ENCODE measurements at places on chromosomes 16 and 17. TPM values are rescaled to one million over a fixed set of nuclear protein-coding genes. Genes with fewer than 3 reads are reported as not detected.

TSNAXIP1 gene
- 0.12 TPM for total RNA-seq

ODAD4 gene
- 0.20 TPM for total RNA-seq

MEIOB gene
- not detected for total RNA-seq

DNA sequence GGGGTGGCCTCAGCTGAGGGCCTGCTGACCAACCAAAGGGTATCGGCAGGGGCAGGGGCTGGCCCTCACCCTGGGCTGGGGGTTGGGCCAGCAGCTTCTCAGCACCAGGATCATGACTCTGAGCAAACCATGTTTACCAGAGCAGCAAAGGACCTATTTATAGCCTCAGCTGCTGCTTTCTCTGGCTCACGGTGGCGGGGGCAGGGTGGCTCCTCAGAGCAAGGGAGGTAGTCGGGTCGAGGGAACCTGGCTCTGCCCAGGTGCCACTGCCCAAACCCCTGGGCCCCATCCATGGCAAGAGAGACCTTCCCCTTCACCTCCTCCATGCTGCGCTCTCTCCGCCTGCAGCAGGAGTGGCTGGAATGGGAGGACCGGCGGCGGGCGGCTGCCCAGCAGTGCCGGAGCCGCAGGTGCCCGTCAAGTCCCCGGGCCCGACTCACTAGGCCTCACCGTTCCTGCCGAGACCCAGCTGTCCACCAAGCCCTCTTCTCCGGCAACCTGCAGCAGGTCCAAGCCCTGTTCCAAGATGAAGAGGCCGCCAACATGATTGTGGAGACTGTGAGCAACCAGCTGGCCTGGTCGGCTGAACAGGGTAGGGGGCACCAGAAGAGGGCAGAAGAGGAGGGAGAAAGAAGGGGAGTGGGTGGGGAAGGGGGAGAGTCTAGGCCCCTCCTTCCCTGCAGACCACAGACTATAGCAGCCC lies at the start of gene ASB16:
TSS of gene ASB16 (plus strand) at position 206 of the 703 bp plus-strand sequence. CDS start at position 292, 86 bp downstream.
- no peak for DNase-seq

DNA sequence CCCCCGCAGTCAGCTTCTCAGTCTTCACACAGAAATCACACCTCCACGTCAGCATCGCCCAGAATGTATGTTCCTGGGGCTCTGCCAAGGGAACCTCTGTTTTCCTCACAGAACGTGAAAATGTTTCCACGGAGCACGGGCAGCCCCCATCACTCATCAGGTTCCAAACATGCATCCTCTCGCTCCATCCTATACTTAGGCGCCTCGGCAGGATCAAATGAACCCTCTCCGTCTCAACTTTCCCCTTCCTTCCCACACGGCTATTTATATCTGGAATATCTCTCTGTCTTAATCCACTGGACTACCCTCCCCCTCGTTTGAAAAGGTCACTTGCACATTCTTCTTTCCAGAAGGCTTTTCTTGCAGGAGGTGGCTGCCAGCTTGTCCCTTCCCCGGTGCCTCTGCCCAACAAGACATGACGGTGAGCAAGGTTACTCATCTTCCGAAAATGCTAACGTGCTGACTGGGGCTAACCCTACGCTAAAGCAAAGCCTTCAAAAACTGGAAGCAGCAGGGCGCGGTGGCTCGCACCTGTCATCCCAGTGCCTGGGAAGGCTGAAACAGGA lies 21.6 kb downstream of the NXN start:
- no peak for DNase-seq

DNA sequence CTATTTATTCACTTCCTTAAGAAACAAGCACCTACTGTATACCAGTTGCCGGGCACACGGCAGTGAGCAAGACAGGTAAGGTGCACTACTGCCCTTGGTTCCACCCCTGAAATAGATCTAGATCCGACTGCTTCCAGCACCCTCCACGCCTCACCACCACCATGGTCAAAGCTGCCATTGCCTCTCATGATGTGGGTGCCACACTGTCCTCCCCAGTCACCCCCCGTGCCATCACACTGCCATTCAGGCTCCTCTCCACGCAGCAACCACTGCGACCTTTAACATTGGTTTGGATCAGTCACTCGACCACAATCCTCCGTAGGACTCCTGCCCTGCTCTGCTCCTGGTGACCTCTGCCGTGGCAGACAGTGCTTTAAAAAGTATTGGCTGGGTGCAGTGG lies 226.8 kb downstream of the CPPED1 start:
- no peak for DNase-seq
